ENCODE measurements at places on chromosomes 12 and 14.

GRCh38 chr12:124306686-124307555 lies 12.0 kb downstream of the RFLNA start:
- DNase-seq, result no peak

DNA sequence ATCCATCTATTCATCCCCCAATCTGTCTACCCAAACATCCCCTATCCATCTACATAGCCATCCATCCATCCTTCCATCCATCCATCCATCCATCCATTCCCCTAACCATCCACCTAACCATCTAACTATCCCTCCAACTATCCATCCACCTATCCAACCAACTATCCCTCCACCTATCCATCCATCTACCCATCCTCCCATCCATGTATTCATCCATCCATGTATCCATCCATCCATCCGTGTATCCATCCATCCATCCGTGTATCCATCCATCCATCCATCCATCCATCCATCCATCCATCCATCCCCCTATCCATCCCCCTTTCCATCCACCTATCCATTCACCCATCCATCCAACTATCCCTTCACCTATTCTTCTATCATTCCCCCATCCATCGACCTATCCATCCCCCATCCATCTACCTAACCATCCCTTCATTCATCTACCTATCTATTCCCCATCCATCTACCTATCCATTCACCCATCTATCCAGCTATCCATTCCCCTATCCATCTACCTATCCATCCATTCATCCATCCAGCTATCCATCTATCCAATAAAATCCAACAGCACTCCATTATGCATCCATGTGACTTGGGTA lies 131.7 kb downstream of the VRK1 start:
- no peak for DNase-seq

- no peak for DNase-seq
Measured at GRCh38 chr12:99711246-99711645, 63.7 kb downstream of the GARIN6 start.

DNA sequence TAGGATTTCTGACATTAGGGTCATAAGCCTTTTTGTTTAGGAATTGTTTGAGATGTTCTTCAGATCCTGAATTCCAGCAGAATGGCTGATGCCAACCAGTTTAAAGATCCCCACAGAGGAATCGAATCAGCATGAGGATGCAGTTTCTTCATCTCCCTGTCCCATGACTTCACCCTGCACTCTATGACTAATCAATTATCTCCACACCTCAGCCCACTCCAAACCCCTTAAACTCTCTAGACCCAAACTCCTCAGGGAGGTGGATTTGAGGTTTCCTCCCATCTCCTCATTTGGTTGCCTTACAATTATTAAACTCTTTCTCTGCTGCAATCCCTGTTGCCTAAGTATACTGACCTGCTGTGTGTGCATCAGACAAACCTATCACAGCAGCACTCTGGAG lies 86.5 kb upstream of the CRY1 start:
- no peak for DNase-seq

GRCh38 chr14:84493779-84494178 lies 1036.2 kb upstream of the FLRT2 start:
- DNase-seq, result no peak

- DNase-seq, result no peak
Measured at GRCh38 chr12:65827342-65827741, 3.1 kb downstream of the HMGA2 start.

DNA sequence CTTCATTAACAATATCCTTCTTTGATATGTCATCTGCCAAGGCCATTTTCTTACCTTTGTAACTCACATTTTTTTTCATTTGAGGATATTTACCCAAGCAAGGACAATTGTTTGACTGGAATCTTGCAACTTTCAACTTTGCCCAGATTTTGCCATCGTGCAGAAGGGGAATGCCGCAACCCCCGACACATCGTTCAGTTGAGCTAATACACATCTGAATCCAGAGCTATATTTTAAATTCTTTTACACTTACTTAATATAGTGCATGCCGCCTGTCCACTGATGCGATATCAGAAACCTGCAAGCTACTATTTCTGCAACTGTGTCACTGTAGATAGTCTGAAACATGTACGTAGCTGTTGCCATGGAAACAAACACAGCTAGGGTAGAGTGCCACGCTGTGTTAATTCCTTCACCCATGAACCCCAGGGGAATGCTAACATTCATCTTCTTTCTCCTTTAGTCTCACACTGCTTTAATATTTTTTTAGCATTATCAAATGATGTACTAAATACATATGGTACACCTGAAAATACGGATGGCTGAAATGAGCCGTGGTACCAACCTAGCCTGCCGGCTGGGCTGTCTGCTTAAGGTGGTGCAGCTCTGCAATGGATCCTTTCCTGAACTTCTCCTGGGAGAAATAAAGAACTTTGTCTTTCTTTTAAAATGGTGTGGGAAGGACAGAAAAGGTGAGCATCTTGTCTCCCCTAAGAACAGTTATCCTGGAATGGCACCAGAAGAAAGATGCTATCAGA lies 77.0 kb upstream of the FOXN3 start:
- no peak for DNase-seq

DNA sequence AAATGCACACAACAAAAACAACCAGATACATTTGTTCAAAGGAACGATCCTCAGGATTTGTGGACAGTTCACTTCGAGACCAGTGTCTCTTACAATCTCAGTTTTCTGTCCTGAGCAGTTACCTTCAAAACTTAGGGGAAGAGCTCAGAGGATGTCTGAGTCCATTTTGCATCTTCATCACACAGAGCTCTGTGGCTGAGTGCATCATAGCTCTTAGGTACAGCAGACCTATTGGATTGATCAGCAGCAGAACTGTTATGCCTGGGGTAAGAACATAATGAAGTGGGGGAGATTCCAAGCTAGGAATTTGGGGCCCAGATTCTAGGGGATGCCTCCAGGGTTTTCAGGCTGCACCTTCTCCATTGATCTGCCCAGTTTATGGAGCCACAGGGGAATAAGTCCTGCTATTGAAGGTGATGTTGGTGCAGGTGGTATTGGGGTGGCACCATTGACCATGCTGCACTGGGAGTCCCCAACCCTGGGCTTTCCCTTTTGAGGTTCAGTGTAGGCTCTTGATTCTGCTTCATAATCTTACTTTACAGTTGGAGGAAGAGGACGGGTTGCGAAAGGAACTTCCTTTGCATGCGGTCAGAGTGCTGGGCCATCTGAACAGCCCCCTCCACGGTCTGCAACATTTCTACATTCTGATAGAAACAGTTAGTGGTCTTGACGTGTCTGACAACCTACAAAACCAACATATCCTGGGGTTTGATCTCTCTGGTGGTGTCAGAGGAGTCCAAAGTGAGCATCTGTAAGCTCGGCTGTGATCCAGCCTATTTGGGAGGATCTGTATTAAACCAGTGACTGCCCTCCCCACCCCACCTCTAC lies 112.8 kb downstream of the CHST11 start:
- no peak for DNase-seq

- DNase-seq, result no peak
Measured at GRCh38 chr12:51910168-51910567, 2.9 kb downstream of the ACVRL1 start.

DNA sequence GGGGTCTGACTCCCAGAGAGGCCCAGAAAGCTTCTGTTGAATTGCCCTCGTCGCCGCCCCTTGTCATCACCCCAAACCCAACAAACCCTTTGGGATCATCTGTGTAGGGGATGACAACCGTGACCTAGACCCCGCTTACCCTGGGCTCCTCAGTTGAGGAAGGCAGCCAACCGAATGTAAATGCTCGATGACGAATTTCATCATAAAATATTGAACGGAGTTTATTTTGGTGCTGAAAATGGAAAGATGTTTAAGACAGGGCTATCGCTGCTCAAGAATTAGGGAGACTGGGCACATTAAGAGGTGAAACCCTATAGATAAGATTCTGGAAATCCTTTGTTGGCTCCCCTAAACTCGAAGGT lies 512 bp downstream of the ACTR10 start:
- no peak for DNase-seq

- DNase-seq, result no peak
Measured at GRCh38 chr12:93427779-93428564, 13.8 kb downstream of the UBE2N start.

GRCh38 chr14:75970989-75971388 lies 10.8 kb downstream of the TGFB3 start:
- no peak for DNase-seq

GRCh38 chr12:48280572-48280971 lies 70.1 kb downstream of the ZNF641 start:
- no peak for DNase-seq

DNA sequence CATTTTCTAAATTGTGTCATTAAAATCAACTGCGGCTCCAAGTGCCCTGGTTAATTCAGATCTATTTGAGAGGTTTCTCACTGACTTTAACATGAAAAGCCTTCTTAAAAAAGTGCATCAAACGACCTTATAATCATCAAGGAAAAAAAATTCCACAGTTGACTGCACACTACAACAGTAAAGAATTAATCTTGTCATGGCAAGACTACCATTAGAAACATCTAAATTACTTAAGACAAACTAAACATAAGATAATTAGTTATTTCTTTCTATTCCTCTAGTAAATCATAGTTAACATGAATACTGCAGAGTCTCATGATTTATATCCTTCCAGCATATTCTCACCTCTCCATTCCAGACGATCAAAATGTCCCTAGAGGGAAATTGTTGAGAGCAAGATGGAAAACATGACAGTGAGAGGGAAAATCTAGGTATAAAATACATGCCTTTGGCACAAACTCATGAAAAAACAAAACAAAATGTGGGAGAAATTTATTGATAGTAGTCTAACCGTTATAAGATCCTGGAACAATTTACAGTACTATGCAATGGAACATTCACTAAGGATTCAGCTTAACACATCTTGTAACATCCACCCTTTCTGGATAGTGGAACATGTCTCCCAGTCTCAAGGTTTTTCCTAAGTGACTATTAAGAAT lies 112.5 kb downstream of the PRKD1 start:
- DNase-seq, result no peak

DNA sequence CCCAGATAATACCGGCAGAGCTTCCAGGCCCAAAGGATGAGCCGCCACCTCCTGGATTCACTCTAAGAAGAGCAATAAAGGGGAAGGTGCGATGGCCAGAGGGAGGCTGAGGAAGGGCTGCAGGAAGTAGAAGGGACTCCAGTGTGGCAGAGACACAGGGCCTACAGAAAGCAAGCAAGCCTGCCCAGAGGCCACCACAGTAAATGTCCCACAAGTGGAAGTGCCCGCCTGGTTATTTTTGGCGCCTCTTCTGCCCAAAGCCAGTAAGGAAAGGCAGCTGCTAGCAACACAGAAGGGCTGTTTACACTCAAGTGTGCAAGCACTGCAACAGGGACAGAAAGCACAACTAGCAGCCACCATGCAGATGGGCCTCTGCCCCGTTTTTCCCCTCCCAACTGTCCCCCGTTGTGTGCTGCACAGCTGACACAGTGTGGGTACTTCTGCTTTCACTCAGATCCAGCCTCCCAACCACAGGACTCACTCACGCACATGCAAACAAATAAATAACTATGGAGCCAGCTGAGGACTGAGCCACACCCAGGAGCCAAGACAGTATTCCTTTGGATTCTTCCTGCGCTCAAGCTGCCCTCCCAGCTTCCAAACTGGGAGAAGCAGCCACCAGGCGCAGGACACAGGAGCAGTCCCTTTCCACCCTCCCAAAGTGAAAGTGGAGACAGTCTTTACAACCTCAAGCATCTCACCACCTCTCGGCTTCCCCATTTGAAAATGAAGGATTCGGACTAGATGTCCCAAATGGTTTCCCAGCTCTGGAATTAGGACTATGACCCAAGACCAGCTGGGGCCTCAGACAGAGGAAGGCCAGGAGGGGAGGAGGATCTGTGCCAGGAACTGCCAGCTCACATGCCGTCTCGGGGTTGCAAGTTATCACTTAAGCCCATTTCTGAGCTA lies 40.0 kb upstream of the PNMA1 start:
- DNase-seq, result no peak

DNA sequence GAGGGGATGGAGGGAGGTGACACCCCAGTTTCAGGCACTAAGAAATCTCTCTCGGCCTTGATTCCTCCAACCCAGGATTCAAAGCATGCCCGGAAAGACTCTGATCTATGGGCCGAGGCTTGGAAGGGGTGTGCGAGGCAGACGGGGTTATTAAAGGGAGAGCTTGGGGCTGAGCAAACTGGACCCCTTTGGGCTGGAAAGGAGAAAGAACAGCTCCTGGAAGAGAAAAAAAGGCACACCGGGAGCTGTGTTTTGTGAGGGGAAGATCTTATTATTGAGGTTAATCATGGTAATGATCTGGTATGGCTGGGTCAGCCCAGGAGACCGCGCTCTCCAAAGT lies 5.7 kb upstream of the HOXC4 start:
- DNase-seq, result no peak

DNA sequence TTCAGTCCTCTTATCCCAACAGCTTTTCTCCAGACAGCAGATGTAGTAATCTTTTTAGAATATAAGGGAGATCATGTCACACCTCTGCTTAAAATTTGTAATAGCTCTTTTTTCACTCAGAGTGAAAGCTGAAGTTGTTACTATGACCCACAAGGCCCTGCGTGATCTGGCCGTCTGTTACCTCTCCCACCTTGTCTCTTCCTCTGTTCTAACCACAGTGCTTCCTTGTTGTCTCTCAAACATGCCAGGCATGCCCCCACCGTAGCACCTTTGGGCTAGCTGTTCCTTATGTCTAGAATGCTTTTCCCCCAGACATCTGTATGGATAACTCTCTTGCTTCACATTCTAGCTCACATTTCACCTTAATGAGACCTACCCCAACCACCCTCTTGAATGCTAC lies 6.5 kb downstream of the NECAP1 start:
- no peak for DNase-seq

DNA sequence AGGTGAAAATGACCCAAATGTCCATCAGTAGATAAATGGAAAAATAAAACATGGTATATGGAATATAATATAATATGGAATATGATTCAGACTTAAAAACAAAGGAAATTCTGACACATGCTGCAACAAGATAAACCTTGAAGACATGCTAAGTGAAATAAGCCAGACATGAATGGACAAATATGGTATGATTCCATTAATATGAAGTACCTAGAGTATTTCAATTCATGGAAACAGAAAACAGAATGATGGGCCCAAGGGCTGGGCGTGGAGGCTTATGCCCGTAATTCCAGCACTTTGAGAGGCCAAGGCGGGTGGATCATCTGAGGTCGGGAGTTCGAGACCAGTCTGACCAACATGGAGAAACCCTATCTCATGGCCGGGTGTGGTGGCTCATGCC lies 22.7 kb upstream of the ORAI1 start:
- no peak for DNase-seq

GRCh38 chr12:95633049-95633731 lies 81.9 kb upstream of the USP44 start:
- DNase-seq, result no peak

GRCh38 chr12:112167718-112168525 lies 42.6 kb downstream of the TRAFD1 start:
- no peak for DNase-seq

- no peak for DNase-seq
Measured at GRCh38 chr14:95227279-95227860, 70.0 kb upstream of the DICER1 start.

All from ecto neural progenitor cell (in vitro differentiated cells).